ENCODE measurements at places on chromosomes 6 and 20. TPM values are rescaled to one million over a fixed set of nuclear protein-coding genes. Genes with fewer than 3 reads are reported as not detected.

GRCh38 chr6:109420751-109421150, 19.7 kb downstream of the PPIL6 start:
- H3K27me3 ChIP-seq: no peaks in the 10 kb centered on the region
- no peak overlapping the region for H3K27ac ChIP-seq
- H3K4me3 ChIP-seq: no peak overlapping the region
- H3K4me1 ChIP-seq: no peaks in the 10 kb centered on the region
- no peaks in the 10 kb centered on the region for H3K36me3 ChIP-seq

- no peaks in the 10 kb centered on the region for H3K27me3 ChIP-seq
- H3K4me3 ChIP-seq: no peak overlapping the region
- DNase-seq: no peak
- H3K36me3 ChIP-seq: no peaks in the 10 kb centered on the region
- H3K4me1 ChIP-seq: peaks cover 49% of the 10 kb centered on the region
Measured at GRCh38 chr20:49633643-49634042, 65.7 kb upstream of the PTGIS start.

GRCh38 chr6:163122365-163122764, 292.2 kb upstream of the QKI start:
- H3K4me3 ChIP-seq: no peak overlapping the region
- DNase-seq: no peak
- H3K27me3 ChIP-seq: no peaks in the 10 kb centered on the region
- no peaks in the 10 kb centered on the region for H3K36me3 ChIP-seq

DNA sequence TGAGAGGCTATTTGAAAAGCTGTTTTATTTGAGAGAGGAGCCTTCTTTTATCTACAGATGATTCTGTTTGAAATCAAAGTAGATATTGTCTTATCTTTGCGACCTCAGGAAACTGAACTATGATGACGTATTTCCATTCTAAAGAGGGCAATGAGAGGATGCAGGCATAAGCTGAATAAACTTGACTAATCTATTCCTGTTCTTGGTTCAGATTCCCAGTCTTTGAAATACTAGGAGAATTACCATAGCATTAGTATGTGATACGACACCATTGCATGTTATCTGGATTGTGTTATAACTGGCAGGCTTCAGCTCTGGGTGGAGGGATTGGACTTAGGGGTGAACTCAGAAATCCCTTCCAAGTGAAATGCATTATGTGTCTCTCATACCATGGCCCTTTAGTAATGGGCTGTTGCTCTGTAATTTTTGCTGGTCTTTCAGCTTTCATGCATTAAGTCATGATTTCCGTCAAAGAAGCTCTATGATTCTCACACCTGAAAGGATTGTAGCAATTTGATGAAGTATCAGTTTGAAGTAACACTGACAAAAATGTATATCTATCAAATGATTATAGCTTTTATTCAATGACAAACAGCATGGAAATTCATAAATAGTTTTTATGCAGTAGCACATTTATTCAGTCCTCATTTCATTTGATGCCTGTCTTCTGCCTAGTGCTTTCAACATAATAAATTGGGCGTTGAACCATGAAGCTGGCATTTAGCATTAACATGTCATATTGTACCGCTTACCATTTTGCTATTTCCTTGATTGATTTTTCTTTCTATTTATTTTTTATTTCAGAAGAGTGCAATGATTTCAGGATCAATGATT, 138.4 kb upstream of the SPACA1 start:
- no peaks in the 10 kb centered on the region for H3K27me3 ChIP-seq
- H3K4me1 ChIP-seq: no peaks in the 10 kb centered on the region
- no peaks in the 10 kb centered on the region for H3K36me3 ChIP-seq
- H3K27ac ChIP-seq: no peak overlapping the region

- H3K4me3 ChIP-seq: no peak overlapping the region
- H3K27ac ChIP-seq: no peak overlapping the region
- peaks cover 18% of the 10 kb centered on the region for H3K4me1 ChIP-seq
- DNase-seq: no peak
- H3K36me3 ChIP-seq: no peaks in the 10 kb centered on the region
- H3K27me3 ChIP-seq: no peaks in the 10 kb centered on the region
Measured at GRCh38 chr20:63908008-63908682, 13.2 kb downstream of the DNAJC5 start.

DNA sequence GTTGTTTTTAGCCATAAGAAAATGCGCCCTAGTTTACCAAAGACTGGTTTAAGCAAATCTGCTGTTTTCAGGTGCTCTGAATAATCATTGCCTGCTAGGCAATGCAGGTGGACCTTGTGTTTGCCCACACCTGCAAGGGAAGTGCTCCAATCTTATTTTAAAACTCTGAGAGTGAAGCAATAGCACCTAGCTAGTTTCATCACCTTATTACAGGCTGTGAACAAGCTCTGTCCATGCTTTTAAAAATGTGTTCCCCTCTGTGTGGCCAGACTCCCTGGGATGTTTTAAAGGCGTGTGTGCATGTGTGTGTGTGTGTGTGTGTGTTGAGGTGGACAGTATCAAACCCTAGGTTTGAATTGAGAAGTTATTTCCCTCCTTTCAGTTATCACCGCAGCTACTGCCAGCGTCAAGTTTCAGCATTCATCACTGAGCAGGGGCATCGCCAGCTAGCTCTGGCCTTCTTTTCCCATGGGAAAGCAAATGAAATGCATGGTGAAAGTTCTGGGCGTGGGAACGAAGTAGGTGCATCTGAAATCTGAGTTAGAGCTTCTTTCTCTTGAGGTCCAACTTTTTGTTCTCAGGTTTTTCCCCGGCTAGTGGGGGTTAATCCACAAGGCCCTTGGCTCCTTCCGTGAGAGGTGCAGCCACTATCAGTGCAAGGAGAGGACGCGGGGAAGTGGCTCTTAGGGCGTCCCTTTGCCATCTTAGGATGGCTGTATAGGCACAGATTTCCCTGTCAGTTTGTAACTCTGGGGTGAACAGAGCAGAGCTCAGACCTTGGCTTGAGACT, 30.8 kb downstream of the DUSP22 start:
- no peaks in the 10 kb centered on the region for H3K27me3 ChIP-seq
- peaks cover 18% of the 10 kb centered on the region for H3K4me1 ChIP-seq
- peak; percentile 60 for DNase-seq
- no peak overlapping the region for H3K27ac ChIP-seq
- no peak overlapping the region for H3K4me3 ChIP-seq
- no peaks in the 10 kb centered on the region for H3K36me3 ChIP-seq

DNA sequence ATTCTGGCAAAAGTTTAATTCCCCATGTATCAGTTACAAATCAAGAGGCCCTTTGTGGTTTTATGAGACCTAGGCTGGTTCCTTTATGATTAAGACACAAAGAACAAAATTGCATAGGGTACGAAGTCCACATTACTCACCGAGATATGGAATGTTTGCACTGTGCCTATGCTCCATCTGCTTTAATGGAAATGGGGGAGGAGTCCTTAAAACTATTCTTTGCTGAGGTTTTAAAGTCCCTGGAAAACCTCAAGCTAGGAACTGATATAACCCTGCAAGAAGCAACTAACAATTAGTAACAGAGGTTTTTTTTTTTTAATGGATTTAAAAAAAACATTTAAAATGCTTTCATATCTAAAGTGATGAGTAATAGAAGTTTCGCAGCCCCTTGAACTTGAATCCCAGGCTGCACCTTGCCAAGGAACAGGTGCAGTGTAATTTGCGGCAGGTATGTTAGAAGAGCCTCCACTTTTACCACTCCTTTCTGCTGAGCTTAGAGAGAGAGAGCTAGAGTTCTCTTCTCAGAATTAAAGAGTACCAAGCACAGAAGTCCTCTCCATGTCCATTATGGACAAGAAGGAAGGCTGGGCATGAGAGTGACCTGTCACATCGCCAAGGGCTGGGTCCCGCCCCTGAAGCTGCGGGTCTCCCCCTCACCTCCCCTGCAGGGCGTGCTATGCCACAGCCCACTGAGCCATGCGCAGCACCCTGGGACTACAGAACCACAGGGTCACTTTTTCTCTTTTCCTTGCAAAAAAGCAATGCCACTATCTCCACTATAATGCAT, 2.3 kb downstream of the SERPINB1 start:
- H3K27me3 ChIP-seq: no peaks in the 10 kb centered on the region
- DNase-seq: no peak
- H3K27ac ChIP-seq: no peak overlapping the region
- H3K4me1 ChIP-seq: peaks cover 42% of the 10 kb centered on the region
- peaks cover 11% of the 10 kb centered on the region for H3K36me3 ChIP-seq

- no peaks in the 10 kb centered on the region for H3K4me1 ChIP-seq
- no peaks in the 10 kb centered on the region for H3K36me3 ChIP-seq
- peaks cover 28% of the 10 kb centered on the region for H3K27me3 ChIP-seq
- H3K4me3 ChIP-seq: no peak overlapping the region
- DNase-seq: peak; percentile 76
Measured at GRCh38 chr20:59583428-59584277, 20.7 kb upstream of the PHACTR3 start.

- H3K27ac ChIP-seq: peak overlapping the region; percentile 78
- no peaks in the 10 kb centered on the region for H3K27me3 ChIP-seq
- H3K4me3 ChIP-seq: no peak overlapping the region
- DNase-seq: no peak
- H3K4me1 ChIP-seq: peaks cover 51% of the 10 kb centered on the region
- H3K36me3 ChIP-seq: peaks cover 28% of the 10 kb centered on the region
Measured at GRCh38 chr20:10636326-10636818, 37.4 kb downstream of the JAG1 start.

DNA sequence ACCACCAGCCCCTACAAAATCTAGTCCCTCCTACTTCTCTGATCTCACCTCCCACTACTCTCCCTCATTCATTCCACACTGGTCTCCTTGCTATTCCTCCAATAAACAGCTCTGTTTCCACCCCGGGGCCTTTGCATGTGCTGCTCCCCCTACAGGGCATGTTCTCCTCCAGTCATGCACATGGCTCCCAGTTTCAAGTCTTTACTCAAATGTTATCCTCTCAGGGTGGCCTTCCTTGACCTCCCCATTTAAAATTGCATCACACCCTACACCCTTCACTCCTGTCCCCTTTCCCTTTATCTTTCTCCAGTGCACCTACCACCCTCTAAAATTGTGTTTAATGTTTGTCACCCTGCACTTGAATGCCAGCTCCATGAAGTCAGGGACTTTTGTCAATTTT, 174.5 kb downstream of the MRPL14 start:
- DNase-seq: no peak
- H3K27me3 ChIP-seq: no peaks in the 10 kb centered on the region
- no peaks in the 10 kb centered on the region for H3K36me3 ChIP-seq
- no peaks in the 10 kb centered on the region for H3K4me1 ChIP-seq

DNA sequence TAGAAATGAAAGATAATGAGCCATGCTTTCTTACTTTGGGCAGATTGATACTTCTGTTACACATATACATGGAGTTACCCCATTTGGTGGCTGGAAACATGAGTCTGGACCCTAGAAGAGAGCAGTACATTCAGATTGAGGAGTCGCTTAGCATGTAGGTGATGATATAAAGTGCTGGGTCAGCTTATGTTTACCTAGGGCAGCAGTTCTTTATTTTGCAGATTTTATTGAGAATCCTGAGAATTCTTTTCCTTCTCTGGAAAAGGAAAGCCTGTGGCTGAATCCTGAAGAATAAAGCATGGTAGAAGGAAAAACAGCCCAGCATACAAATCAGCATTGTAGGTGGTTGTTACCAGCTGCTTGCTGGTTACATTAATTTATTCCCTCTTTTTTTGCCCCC, 91.2 kb downstream of the SMAP1 start:
- no peak for DNase-seq
- H3K4me1 ChIP-seq: no peaks in the 10 kb centered on the region
- no peak overlapping the region for H3K4me3 ChIP-seq

- no peak overlapping the region for H3K4me3 ChIP-seq
- DNase-seq: no peak
- H3K27ac ChIP-seq: no peak overlapping the region
- H3K27me3 ChIP-seq: no peaks in the 10 kb centered on the region
- H3K36me3 ChIP-seq: no peaks in the 10 kb centered on the region
Measured at GRCh38 chr6:74785236-74785635, 420.6 kb downstream of the COL12A1 start.

- H3K4me3 ChIP-seq: no peak overlapping the region
- no peaks in the 10 kb centered on the region for H3K27me3 ChIP-seq
- DNase-seq: no peak
- no peaks in the 10 kb centered on the region for H3K4me1 ChIP-seq
- no peak overlapping the region for H3K27ac ChIP-seq
Measured at GRCh38 chr6:100084991-100085364, 91.0 kb upstream of the MCHR2 start.

DNA sequence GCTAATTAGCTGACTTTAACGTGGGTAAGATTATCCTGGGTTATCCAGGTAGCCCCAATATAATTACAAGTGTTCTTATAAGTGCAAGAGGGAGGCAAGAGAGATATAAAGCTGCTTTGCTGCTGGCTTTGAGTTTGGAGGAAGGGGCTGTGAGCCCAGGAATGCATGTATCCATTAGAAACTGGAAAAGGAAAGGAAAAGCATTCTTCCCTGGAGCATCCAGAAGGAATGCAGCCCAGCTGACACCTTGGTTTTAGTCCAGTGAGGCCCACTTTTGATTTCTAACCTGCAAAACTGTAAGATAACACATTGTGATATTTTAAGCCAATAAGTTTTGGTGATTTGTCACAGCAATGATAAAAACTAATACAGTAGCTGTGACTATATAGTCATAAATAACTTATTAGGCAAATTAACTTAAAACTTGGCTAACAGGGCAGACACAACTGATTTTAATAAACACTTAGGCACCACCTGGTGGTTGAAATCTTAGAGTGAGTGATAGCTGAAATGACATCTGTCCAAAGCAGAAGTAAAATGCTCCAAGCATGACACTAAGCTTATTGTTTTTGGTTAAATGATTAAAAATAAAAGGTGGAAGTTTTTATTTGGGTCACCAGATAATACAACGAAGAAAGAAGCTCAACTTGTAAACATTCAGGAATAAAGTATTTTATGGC, 35.6 kb downstream of the ADGRF4 start:
- H3K4me1 ChIP-seq: no peaks in the 10 kb centered on the region
- no peak overlapping the region for H3K27ac ChIP-seq
- no peaks in the 10 kb centered on the region for H3K36me3 ChIP-seq
- H3K4me3 ChIP-seq: no peak overlapping the region
- no peaks in the 10 kb centered on the region for H3K27me3 ChIP-seq

DNA sequence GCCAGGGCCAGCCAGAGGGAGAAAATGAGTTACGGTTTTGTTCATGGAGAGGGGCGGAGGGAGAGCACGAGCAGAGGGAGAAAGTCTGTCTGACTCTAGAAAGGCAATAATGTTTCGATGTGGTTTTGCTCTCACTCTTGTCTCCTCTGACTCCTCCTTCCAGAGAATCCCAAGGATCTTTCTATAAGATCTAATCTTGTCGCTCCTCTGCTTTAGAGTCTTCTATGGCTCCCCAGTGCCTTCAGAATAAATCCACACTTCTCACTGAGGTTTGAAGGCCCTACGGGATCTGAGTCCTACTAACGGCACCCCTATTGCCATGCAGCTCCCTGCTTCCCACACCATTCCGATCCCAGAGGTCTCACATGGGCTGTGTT, 66.8 kb downstream of the KCNB1 start:
- H3K4me1 ChIP-seq: peaks cover 91% of the 10 kb centered on the region
- H3K4me3 ChIP-seq: no peak overlapping the region
- no peaks in the 10 kb centered on the region for H3K36me3 ChIP-seq
- H3K27ac ChIP-seq: peak overlapping the region; percentile 97
- DNase-seq: no peak
- no peaks in the 10 kb centered on the region for H3K27me3 ChIP-seq

GRCh38 chr6:165484178-165484889, 174.9 kb upstream of the C6orf118 start:
- no peaks in the 10 kb centered on the region for H3K27me3 ChIP-seq
- no peak for DNase-seq
- no peak overlapping the region for H3K27ac ChIP-seq
- H3K36me3 ChIP-seq: no peaks in the 10 kb centered on the region
- H3K4me3 ChIP-seq: no peak overlapping the region
- no peaks in the 10 kb centered on the region for H3K4me1 ChIP-seq

GRCh38 chr6:110597761-110598160, 121.3 kb upstream of the SLC22A16 start:
- DNase-seq: no peak
- H3K4me1 ChIP-seq: peaks cover 1% of the 10 kb centered on the region
- H3K36me3 ChIP-seq: no peaks in the 10 kb centered on the region
- H3K4me3 ChIP-seq: no peak overlapping the region

RFX6 gene
- not detected for total RNA-seq

GABBR1 gene
- total RNA-seq: 33.5 TPM

ASCC3 gene
- 27.1 TPM for total RNA-seq

FOXP4 gene
- 14.1 TPM for total RNA-seq

VSX1 gene
- total RNA-seq: not detected
